ENCODE measurements at places on chromosomes 2 and 18.

DNA sequence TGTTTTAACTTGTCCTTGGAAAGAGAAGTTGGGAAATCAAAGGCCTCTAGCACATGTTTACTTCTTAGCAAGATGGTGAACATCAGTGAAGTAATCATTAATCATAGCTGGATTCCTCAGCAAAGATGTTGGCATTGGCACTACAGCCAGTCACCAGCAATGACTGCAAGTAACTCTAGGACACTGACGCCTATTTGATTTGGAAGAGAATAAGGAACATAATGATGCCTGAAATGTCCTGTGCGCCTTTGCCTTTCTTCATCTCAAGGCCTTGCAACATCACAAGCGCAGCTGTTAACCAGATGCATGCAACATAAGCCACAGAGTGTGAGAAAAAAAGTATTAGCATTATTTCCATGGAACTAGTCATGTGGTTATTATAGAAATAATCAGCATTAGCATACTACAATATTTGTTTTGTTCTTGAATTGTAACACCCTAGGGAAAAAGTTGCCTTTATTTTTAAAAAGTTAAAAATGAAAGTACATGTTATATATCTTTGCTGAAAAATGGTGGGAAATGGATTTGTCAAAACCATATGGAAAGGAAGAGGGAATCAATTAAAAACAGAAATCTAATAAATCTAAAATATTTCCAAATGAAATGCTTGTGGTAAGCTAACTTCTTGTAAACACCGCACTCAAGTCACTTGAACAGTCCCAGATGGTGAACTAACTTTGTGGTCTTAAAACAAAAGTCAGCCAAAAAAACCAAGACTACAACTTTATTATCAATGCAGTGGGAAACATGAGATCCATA lies 55.6 kb downstream of the THADA start:
- H3K27me3 ChIP-seq: no peaks in the 10 kb centered on the region
- H3K27ac ChIP-seq: peak overlapping the region; percentile 80
- no peak overlapping the region for H3K4me3 ChIP-seq
- H3K4me1 ChIP-seq: peaks cover 4% of the 10 kb centered on the region

DNA sequence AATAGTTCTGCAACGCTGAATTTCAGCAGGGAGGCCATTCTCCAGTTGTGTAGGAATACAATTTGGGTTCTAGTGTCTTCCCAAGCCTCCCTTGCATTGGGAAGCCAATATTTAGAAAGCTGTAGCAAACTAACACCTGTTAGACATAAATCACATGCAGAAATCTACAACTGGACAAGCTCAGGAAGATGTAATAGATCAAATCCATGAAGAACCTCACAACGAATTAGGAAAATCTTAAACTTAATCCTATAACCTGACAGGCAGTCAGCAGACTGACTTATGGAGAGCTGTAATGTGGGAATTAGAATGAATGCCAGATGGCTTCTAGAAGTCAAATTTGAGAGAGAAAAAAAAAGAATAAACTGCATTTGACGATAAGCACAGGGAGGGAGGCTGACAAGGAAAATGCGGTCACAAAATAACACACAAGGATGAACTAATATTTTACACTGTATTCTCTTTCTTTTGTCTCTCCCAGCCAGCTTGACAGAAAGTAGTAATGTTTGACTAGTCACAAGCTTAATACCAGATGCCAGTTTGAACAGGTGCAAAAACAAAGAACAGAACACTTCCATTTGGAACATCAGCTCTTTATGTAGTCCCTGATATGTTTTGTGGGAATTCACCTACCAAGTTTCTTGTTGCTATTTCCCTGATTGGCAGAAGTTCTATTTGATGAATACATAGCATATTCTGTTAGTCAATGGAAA lies 50.8 kb upstream of the FANCL start:
- no peaks in the 10 kb centered on the region for H3K27me3 ChIP-seq
- no peaks in the 10 kb centered on the region for H3K4me1 ChIP-seq
- no peak overlapping the region for H3K27ac ChIP-seq
- DNase-seq: no peak

- H3K27ac ChIP-seq: no peak overlapping the region
- DNase-seq: no peak
- H3K27me3 ChIP-seq: no peaks in the 10 kb centered on the region
- no peaks in the 10 kb centered on the region for H3K4me1 ChIP-seq
These were observed 145.4 kb upstream of the ZNF804A start for GRCh38 chr2:184452907-184453306.

- no peaks in the 10 kb centered on the region for H3K27me3 ChIP-seq
- H3K27ac ChIP-seq: no peak overlapping the region
- H3K4me3 ChIP-seq: no peak overlapping the region
- no peaks in the 10 kb centered on the region for H3K4me1 ChIP-seq
These were observed 60.9 kb upstream of the MMADHC start for GRCh38 chr2:149648282-149649030.

- no peaks in the 10 kb centered on the region for H3K4me1 ChIP-seq
- no peak overlapping the region for H3K27ac ChIP-seq
- DNase-seq: no peak
- H3K4me3 ChIP-seq: no peak overlapping the region
- no peaks in the 10 kb centered on the region for H3K27me3 ChIP-seq
These were observed 256.0 kb downstream of the TNS1 start for GRCh38 chr2:217746808-217747207.

GRCh38 chr2:126649101-126649500 lies 6.9 kb upstream of the GYPC start:
- H3K4me3 ChIP-seq: no peak overlapping the region
- no peaks in the 10 kb centered on the region for H3K36me3 ChIP-seq
- no peak for DNase-seq
- peaks cover 5% of the 10 kb centered on the region for H3K4me1 ChIP-seq
- H3K27me3 ChIP-seq: no peaks in the 10 kb centered on the region
- H3K27ac ChIP-seq: no peak overlapping the region

DNA sequence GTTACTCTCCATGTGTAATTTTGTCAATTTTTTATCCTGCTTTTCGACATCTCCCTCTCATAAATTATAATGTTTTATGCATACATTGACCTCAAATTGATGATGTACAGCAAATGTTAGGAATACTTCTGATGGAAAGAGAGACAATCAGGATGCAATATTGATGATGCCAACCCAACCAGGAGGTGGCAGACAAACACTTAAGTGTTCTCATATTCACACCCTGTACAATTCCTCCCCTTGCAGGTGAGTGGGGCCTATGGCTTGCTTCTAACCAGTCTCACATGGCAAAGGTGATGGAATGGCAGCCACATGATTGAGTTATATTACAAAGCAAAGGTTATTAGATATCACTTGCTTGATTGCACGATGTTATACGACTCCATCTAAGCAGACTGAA lies 594.3 kb upstream of the REG3G start:
- no peak for DNase-seq
- H3K27me3 ChIP-seq: no peaks in the 10 kb centered on the region
- H3K27ac ChIP-seq: no peak overlapping the region
- no peak overlapping the region for H3K4me3 ChIP-seq
- H3K4me1 ChIP-seq: no peaks in the 10 kb centered on the region

DNA sequence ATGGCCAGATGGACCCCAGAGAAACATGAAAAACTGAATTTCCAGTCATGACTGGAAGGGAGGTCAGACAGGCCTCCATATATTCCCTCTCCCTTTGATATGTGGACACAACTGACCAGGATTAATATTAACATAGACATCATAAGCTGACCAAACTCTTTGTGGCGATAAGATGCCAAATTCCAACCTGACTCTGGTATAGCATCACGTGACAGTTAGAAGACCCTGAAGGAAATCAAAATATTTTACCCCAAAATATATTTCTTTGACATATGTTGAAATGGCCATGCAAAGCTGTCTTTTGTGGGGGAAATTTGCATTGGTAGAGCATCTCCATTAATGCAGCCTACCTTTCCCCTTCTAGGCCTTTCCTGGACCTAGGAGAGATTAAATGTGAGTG lies 36.7 kb downstream of the ST6GAL2 start:
- no peaks in the 10 kb centered on the region for H3K36me3 ChIP-seq
- no peak overlapping the region for H3K27ac ChIP-seq
- no peak overlapping the region for H3K4me3 ChIP-seq
- no peaks in the 10 kb centered on the region for H3K27me3 ChIP-seq
- no peak for DNase-seq
- H3K4me1 ChIP-seq: no peaks in the 10 kb centered on the region

DNA sequence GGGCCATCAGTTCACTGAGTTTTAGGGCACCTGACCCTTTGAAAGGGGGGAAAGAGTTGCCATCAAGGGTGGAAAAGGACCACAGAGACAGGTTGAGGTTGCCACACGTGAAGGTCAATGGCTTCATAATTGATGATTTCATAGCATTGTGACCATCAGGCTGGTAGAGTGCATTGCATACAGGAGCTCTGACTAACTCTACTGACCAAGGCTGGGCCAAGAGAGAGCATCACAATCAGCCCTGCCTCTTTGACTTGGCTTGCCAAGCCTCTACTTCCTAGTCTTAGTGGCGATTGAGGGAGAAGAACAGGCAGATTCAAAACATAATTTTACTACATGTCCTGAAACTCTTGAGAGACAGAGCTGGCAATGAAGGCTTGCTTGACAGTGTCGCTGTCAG lies 5.8 kb upstream of the TNP1 start:
- H3K27me3 ChIP-seq: no peaks in the 10 kb centered on the region
- H3K4me1 ChIP-seq: no peaks in the 10 kb centered on the region
- no peak overlapping the region for H3K4me3 ChIP-seq
- DNase-seq: no peak

- no peak overlapping the region for H3K4me3 ChIP-seq
- no peaks in the 10 kb centered on the region for H3K4me1 ChIP-seq
- no peaks in the 10 kb centered on the region for H3K27me3 ChIP-seq
- peaks cover 51% of the 10 kb centered on the region for H3K36me3 ChIP-seq
- DNase-seq: no peak
These were observed 106.0 kb downstream of the UBR3 start for GRCh38 chr2:169933124-169933711.

DNA sequence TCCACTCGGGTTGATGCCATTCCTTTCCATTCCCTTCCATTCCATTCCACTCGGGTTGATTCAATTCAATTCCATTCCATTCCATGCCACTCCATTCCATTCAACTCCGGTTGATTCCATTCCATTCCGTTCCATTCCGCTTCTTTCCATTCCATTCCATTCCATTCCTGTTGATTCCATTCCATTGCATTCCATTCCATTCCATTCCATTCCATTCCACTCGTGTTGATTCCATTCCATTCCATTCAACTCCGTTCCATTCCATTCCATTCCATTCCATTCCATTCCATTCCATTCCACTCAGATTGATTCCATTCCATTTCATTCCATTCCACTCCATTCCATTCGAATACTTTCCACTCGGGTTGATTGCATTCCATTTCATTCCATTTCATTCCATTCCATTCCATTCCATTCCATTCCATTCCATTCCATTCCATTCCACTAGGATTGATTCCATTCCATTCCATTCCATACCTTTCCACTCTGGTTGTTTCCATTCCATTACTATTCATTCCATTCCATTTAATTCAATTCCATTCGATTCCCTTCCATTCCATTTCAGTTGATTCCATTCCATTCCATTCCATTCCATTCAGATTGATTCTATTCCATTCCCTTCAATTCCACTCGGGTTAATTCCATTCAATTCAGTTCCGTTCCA lies 1141.8 kb downstream of the RPIA start:
- H3K27me3 ChIP-seq: no peaks in the 10 kb centered on the region
- no peaks in the 10 kb centered on the region for H3K4me1 ChIP-seq
- DNase-seq: no peak
- H3K36me3 ChIP-seq: no peaks in the 10 kb centered on the region

- no peaks in the 10 kb centered on the region for H3K27me3 ChIP-seq
- H3K4me3 ChIP-seq: no peak overlapping the region
- no peak overlapping the region for H3K27ac ChIP-seq
- no peaks in the 10 kb centered on the region for H3K4me1 ChIP-seq
- DNase-seq: no peak
These were observed 59.3 kb downstream of the KDM3A start for GRCh38 chr2:86500325-86501083.

DNA sequence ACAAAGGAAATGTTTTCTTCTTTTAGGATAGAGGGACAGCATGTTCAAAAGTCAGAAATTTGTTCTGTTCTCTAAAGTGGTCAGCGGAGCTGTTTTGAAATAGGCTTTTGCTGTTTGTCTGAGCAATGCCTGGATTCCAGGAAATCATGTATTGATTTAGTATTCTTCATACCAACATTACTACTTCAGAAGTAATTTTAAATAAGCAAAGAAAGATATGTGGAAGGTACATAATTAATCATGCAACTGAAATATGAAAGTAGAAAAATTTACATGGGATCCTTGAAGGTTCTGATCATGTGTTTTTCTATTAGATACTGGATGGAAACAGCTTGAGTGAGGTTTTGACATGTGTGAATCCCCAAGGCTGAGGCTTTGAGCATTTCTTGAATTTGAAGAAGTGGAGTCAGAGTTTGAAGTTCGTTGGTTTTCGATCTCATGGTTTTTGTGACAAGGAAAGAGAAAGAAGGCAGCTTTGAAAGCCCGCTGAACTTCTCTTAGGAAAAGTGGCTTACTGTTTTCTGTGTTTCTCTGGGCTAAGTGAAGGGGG lies 220.0 kb downstream of the LDLRAD4 start:
- no peak for DNase-seq
- no peak overlapping the region for H3K4me3 ChIP-seq
- no peaks in the 10 kb centered on the region for H3K4me1 ChIP-seq
- no peak overlapping the region for H3K27ac ChIP-seq

DNA sequence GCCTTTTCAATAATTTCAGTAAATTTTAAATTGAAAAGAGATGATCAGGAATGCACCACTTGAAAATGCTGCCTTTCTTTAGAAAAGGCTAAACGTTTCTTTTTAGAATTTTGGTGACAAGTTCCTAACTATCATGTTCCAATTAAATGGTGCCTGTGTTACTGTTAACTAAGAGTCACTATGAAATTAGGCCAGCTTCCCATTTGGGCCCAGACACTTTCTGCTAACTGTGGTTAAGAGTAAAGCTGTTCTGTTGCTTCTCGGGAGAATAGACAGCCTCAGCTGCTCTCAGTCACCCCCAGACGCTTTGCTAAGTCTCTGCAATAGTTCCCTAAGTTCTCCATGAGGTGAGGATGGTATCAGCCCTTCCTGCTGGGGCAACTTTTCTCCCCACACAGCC lies 90.2 kb downstream of the NPAS2 start:
- no peak for DNase-seq
- no peaks in the 10 kb centered on the region for H3K27me3 ChIP-seq
- no peaks in the 10 kb centered on the region for H3K36me3 ChIP-seq
- no peak overlapping the region for H3K4me3 ChIP-seq
- no peak overlapping the region for H3K27ac ChIP-seq
